AG04450 (cell line): ENCODE measurements at places on chromosomes 7 and 10.

GRCh38 chr7:13965077-13965476 lies 24.4 kb downstream of the ETV1 start:
- no peak for DNase-seq

- DNase-seq = no peak
These were observed 151.0 kb upstream of the AHR start for GRCh38 chr7:17147409-17147808.

- no peak for DNase-seq
These were observed 544.2 kb upstream of the PHF14 start for GRCh38 chr7:10429511-10429910.

- no peak for DNase-seq
These were observed 134.4 kb downstream of the ITGA8 start for GRCh38 chr10:15585303-15585715.

DNA sequence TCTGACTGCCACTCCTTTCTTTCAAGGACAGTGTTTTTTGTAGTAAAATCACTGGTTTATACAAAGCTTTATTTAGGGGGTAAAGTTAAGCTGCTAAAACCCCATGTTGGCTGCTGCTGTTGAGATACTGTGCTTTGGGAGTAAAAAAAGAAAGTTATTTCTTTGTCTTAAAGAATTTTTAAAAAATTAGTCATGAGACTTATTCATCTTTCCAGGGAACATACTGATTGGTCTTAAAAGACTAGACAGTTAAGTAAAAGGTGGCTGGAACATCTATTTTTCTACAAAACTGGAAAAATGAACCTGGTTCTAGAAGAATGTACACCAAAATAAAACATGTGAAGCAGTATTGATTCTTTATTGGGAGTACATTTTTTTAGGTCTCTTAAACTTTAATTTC lies 20.6 kb downstream of the BBIP1 start:
- DNase-seq = no peak

DNA sequence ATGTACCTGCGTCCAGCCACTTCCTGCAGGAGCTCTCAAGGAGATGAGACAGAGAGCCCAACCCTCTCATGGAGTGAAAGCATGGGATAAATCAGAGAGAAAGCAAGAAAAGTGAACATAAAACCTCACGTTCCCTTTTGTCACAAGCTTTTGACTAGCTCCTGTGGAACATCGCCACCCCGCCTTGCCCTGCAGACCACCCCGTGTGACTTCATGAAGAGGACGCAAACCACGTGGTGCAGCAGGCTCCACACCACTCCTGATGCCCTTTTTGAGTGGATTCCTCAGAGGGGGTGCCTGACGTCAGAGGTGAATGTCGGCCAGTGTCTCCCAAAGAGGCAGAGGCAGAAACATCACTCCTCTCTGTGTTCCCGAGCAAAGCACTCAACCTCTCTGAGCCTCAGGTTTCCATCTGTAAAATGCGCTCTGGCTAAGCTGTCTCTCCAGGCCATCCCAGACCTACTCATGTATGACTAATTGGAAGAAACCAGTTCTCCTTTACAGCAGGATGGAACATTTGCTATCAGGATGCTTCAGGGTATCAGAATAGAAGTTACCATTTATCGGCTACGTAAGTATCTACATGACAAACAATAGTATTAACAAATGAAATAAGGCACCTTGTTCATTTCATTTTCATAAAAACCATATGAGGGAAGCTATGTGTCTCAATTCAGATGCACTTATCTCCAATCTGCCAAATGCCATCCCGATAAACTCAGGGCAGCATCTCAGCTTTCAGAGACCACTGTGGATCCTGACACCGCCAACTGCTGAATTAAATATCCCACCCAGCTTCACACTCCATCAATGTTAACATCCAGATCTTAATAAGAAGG lies 5.3 kb downstream of the ZNF488 start:
- no peak for DNase-seq

DNA sequence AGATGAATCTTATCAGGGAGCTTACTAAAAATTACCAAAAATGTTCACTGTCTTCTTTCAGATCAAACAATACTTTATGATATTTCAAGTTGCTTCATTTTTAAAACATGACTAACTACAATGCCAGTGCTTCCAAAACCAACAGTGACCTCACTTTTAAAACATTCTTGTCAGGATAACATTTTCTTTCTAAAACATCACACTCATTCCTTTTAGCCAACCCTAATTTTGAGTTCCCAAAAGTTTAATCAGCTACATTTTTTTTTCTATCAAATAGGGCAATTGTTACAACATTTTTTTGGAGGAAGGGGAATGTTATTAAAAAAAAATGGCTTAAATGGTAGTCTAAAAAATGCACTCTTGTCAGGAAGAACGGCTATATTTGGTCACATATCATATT lies 37.3 kb downstream of the RTKN2 start:
- peak; percentile 67 for DNase-seq

- no peak for DNase-seq
These were observed 54.2 kb downstream of the DNAJC12 start for GRCh38 chr10:67783606-67784294.

DNA sequence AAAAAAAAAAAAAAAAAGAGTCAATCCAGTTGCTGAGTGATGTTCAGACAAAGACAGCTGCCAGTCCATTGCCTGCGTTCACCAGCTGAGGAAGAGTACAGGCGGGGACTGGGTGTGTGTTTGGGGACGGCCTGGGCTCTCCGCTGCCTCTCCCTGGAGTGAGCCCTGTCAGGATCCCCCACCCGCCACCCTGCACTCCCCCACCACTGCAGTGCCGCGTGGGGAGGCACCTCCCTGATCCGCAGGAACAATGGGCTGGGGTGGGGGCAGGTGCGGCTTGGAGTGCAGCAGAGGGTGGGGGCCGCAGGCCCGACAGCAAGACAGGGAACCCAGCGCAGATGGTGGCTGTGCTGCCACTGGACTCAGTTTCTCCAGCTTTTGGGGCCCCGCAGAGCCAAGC lies 1.4 kb downstream of the HSPA12A start:
- no peak for DNase-seq

DNA sequence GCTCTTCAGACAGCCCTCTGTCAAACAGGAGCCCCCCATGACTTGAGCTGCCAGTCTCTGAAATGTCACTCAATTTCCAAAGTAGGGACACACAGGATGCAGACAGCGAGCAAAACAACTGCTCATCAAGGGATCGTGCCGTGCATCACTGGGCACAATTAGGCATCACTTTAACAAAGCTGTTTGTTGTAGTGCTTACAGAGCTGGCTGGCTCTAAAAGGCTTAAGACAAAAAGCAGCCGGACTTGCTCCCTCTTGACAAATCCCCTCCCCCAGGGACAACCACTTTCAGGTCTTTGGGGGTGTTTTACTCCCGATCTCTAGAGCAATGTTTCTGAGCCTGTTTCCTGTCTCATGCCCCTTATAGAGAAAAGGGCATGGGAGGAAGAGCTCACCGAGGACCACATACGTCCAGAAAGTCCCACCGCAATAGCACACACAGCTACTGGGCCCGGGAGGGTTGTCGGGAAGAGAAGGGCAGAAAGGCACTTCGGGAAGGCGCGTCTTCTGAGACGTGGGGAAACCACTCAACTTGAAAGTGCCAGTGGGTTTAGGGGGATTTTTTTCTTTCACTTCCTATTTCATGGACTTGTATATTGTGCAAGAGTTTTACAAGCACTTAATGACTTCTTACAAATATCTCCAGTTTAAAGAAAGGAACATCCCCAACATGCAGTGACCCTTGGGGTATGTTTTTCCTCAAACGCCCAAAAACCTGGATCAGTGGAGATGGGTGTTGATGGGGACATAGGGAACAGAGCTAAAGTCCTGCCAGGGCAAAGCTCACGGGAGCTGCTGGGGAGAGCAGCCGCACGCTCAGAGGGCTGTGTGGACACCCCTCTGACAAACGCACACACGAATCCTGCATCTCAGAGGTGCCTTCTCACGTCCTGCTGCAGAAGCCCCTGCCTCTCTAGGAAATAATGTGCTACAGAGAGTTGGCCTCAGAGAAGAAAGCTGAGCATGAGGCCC lies 27.1 kb downstream of the LRRC20 start:
- no peak for DNase-seq

DNA sequence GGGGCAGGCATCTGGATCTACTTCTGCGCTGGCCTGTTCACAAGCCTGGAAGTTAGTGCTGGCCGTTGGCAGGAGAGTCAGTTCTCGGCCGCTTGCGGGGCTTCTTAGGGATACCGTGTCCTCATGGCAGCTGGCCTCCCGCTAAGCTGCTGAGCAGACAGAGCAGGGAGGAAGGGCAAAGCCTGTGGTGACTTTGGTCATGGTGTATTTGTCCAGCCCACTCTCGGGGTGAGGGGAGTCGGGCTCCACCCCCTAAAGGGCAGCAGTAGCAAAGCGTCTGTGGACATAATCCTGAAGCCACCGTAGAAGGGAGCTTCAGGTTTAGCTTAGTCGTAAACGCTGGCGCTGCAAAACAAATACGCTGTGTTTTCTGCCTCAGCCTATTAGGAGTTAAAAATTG lies 12.2 kb downstream of the UBE3C start:
- no peak for DNase-seq

DNA sequence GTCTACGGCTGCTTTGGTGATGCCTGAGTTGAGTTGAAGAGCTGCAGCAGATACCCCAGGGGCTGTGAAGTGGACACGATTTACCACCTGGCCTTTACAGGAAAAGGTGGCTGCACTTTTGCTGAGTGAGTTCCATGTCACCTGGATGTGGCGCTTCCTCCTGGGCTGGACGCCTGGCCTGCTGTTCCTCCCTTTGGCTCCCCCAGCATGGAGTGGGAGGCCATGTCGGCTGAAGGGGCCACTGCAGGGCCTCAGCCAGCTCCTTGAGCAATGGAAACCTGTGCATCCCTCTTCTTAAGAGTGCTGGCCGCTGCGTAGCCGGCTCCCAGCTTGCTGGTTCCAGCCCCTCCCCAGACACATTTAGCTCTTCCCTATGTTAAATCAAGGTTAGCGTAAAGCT lies 221.0 kb downstream of the GLRX3 start:
- DNase-seq = no peak

- no peak for DNase-seq
These were observed 27.1 kb downstream of the CDHR3 start for GRCh38 chr7:105990141-105990540.

- no peak for DNase-seq
These were observed 187.8 kb downstream of the SDK1 start for GRCh38 chr7:3488829-3489228.

- DNase-seq = no peak
These were observed 38.6 kb upstream of the RSBN1L start for GRCh38 chr7:77657427-77658224.

GRCh38 chr10:82882722-82883121 lies 1007.7 kb downstream of the NRG3 start:
- no peak for DNase-seq

GRCh38 chr10:61068471-61068870 lies 124.5 kb upstream of the RHOBTB1 start:
- DNase-seq = no peak

DNA sequence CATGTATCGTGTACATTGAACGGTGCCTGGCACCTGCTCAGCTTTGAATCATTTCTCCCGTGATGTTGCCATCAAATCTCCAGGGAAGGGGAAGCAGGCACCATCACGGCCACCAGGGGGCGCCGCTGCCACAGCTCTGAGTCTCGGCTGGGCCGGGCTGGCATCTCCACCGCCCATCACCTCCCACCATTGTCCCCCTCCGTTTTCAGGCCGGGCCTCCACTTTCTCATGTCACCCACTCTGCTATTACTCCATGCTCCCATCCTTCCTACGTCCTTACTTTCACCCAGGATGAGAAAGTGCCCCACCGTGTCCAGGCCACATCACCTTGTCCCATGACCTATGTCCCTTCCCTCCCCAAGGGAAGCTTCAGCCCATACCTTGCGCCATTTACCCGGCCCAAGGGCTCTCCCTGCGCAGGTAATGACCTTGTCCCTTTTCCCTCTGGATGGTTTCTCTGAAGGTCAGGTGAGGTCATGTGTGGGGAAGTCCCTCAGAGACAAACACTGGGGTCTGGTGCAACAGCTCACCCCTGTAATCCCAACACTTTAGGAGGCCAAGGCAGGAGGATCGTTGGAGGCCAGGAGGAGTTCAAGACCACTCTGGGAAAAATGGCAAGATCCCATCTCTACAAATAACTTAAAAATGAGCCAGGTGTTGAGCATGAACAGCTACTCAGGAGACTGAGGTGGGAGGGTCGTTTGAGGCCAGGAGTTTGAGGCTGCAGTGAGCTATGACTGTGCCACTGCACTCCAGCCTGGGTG lies 31.8 kb upstream of the OCM2 start:
- DNase-seq = peak; percentile 18

GRCh38 chr7:16619979-16620408 lies 25.6 kb downstream of the ANKMY2 start:
- no peak for DNase-seq

- no peak for DNase-seq
These were observed 27.3 kb upstream of the ITGB1 start for GRCh38 chr10:32985341-32985764.

DNA sequence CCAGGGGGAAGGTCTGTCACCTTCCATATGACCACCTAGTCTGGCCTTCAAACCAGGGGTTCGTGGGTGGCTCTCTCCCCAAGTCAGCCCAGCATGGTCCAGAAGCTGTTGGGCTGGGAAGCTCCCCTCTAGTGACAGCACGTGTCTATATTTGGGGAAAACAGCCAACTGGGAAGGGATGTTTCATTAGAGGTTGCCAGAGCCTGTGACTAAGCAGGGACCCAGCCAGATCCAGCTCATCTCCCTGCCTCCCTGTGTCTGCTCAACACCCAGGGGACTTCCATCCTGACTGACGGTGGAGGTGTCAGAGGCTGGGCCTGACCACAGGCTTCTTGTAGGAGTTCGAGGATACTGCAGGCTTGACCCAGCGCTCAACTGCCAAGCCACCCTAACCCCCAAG lies 10.5 kb downstream of the STYXL1 start:
- DNase-seq = peak; percentile 13

DNA sequence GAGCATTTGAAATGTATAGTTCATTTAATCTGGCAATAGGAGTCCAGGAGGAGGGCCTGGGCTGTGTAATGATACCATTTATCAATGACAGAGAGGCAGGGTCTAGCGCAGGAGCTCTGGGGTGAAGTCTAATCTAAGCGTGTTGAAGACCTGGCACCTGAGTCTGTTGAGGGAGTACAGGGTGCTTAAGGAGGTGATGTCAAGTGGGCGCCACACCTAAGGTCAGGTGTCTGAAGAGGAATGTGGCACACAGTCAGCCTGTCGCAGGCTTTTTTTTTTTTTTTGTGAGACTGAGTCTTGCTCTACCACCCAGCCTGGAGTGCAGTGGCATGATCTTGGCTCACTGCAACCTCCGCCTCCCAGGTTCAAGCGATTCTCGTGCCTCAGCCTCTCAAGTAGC lies 2.3 kb downstream of the LLCFC1 start:
- no peak for DNase-seq

GRCh38 chr7:30177186-30177585 lies 42.4 kb downstream of the MTURN start:
- DNase-seq = no peak

DNA sequence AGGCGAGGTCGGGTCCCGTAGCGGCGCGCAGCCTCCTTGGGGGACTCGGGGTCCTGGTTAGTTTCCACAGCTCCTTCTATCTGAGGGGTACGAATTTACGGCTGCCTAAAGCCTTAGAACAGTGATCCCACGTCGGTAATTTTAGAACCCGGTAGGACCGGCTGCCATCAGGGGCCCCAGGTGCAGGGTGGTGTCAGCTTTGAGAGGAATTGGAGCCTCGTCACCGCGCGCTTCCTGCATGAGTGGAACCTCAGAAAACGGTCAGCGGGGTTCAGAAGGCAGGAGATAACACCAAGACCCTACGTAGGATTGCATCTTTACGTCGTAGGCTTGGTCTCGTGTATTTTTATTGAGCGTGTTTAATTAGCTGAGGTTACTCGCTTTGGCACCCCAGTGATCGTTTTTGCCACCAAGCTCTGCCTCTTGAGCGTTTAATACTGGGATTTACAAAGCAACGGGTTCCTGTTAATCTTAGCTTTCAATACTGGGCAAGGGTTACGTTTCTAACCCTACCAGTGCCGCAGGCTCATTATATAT lies 443 bp downstream of the RNF32 start:
- no peak for DNase-seq

- no peak for DNase-seq
These were observed 40.9 kb downstream of the ZNF783 start for GRCh38 chr7:149302865-149303264.
